Eye (tissue), 1 donor: ENCODE measurements at places on chromosomes 6 and 20.

DNA sequence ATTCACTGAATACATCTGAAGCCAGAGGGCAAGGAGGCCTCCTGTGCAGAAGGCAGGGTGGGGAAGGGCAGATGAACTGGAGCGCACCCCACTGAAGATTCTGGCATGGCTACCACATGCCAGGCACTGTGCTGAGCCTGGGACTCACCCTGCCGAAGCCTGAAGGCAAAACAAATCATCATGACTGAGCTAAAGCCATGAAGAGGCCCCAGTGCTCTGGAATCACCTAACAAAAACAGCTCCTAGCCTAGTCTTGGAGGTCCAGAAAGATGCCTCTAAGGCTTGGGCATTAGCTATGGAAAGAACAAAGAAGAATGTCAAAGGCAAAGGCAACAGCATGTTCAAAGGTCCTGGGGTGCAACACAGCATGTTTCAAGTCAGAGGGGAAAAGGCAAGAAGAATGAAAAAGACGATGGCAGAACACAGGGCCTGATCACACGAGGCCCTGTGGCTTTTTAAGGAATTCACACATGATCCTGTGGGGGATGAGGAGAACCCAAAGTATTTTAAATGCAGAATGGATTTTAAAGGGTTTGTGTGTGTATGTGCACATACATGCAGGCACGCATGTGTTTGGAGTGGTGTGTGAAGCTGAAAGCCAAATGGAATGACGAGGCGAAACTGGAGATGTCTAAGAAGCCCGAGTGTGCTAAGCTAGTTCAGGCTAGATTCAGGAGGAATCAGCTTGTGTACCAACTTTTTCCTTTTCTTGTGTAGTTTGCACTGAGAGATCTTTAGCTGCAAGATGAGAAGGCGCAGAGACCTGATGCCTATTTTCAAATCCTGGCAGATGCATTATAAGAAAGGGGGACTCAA is 261.4 kb downstream of the ZNF217 start:
- no peak for DNase-seq

DNA sequence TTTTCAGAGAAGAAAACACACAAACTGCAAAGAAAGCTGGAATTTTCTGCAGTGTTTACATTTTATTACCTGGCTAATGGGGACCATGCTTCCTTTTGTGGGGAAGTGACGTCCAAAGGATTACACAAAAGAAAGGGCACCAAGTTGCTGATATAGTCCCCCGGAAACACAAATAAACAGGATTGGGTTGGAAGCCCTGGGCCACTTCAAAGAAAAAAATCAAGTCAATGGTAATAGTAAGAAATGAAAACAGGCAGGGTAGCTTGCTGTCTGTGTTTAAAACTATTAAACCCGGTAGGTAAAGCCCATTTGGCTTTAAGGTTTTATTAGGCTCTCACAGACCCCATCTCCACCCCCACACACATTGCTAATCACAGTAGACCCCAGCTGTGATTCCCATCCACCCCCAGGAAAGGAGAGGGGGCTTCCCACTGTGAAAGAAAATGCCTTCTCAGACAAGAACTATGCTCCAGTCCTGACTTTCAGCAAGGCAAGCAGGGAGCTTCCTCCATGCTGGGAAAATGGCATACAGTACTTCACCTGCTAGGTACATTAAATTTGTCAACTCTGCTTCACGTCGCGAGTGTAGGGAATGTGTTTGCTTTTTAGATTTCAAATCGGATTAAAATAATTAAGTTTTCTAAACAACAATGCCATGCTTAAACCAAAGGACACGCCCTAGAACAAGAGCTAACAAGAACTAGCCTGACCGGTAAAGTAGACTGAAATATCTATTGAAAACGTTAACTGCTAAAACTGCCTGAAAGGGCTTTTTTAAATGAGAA is 1.1 kb downstream of the PERP start:
- DNase-seq, result peak; percentile 57

DNA sequence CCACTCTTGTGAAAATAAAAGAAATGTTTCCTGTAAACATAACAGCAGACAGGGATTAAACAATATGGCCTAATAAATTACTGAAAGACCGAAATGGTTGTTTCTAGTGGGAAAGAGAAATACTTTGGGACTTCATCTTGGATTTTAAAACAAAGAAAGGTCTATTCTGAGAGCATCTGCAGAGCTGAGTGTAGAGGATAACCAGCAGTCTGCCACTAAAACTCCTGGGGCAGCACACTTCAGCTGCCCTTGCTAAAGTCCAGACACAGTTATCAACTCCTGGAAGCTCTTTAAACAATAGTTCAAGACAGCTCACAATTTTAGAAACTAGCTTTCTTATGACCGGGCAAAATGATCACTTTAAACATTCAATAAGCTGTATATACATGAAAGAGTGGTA is 38.6 kb downstream of the AKIRIN2 start:
- no peak for DNase-seq

DNA sequence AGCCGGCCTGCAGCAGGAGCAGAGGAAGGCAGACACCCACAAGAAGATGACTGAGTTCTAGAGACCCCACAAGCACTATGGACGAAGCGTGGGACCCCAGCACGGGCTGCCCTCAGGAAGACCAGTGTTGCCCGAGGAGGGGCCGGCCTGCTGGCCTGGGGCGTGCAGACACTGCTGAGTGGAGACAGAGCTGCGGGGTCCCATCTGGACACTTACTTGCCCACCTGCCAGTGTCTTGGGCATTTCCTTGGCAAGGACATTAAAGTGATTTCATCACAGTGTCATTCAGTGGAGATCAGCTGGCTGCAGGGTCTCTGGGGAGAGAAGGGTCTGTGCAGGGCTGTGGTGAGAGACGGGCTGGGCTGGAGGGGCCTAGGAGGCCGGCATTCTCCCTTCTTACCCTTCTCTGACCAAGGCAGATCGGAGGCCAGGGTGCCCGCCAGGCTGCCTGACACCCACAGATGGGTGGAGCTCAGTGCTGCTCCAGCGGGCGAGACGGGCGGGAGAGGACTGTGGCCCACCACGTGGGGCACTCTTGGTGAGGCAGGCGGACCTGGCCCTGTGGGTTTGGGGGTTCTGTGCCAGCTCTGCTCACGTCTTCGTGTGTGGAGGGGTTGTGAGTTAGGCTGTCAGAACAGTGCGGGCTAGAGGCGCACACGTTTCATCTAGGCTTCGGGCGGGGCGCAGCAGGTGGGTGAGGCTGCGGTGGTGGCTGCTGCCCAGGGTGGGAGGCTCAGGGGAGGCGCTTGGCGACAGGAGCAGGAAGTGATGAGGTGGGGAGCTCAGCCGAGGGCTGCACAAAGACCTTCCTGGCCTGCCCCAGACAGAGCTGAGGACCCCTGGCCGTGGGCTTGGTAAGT is at the start of gene LIME1:
Gene LIME1, plus strand, starts transcription at position 806 of the 860 bp plus-strand sequence. CDS start 886 bp downstream, outside the sequence.
- peak; percentile 50 for DNase-seq

DNA sequence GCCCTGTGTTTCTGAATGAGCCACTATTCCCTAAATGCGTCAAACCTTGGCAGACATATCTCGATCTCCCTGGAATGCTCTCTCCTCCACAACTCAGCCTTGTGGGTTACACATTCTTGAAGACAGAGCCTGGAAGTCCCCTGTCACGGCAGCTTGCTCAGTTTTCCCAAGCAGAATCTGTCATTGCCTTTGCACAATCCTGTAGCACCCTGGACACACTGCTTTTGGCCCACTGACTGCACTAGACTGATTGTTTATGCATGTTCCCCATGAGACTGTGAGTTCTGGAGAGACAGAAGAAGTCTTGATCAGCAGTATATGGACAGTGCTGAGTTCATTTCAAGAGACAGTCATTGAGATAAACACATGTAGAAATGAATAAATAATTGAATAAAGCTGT is 406.7 kb downstream of the CD83 start:
- DNase-seq, result no peak

GRCh38 chr6:11912420-11912819 is 99.7 kb upstream of the HIVEP1 start:
- no peak for DNase-seq

GRCh38 chr20:33609504-33609903 is 52.6 kb upstream of the C20orf144 start:
- no peak for DNase-seq

GRCh38 chr20:56872620-56873458 is 243.7 kb downstream of the TFAP2C start:
- no peak for DNase-seq

DNA sequence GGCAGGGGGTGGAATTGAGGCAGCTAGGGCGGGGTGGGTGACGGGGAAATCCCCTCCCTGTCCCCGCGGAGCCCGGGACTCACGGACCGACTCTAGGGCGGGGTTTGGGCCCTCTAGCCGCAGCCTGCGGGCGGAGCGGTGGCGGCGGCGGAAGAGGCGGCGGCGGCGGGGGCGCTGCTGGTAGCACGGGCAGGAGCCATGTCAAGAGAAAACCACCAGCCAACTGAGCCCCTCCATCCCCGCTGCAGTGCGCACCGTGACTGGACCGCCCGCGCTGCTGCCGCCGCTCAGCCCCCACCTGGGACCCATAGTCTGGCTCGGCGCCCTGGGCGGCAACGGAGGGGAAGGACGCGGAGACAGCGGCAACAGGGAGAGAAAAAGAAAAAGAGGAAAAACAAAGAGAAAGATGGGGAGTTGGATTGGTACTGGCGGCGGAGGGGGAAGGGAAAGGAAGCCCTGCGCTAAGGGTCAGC is 1.2 kb upstream of the C6orf62 start:
- DNase-seq, result no peak

DNA sequence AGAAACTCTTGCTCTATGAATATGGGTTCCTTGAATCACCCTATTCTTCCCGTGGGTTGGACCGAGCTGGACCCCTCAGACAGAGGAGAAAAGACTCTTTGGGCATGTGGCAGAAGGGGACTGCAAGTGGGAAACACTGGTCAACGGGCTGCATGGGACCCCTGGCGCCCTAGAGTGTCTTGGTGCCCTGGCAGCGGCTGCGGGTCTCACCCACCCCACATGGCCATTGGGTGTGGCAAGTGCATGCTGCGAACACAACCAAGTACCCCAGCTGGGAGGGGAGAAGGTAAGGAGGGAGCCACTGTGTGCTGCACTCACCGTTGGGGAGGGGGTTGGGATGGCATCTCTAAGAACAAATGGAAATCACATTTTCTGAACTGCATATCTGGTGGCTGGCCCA is 438.8 kb upstream of the EYS start:
- DNase-seq, result no peak

DNA sequence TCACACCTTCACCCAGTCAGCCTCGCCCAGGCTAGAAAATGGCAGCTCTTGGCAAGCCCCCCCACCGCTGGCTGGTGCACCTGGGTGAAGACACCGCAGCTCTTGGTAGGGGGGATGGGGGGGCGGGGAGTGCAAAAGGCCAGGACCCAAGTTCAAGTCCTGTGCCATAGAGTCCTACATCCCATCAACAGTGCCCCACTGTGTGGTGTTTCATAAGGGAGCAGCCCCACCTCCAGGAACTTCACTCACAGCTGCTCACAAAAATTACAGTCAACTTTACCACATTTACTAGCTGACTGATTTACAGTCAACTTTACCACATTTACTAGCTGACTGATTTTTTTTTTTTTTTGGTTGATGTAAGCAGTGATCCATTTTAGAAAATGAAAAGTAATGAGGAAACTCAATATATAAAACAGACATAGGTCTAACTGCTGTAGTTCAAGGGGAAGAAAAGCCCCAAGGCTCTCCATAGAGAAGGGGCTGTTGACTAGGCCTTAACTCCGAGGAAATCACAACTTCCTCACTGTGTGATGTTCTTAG is 208.9 kb upstream of the SNX9 start:
- DNase-seq, result no peak

- DNase-seq, result no peak
Measured at GRCh38 chr6:38739532-38739931, 24.4 kb downstream of the DNAH8 start.

GRCh38 chr6:10721850-10722569 is 860 bp upstream of the TMEM14C start:
- DNase-seq, result no peak
